ENCODE measurements at places on chromosomes 1 and 21.

DNA sequence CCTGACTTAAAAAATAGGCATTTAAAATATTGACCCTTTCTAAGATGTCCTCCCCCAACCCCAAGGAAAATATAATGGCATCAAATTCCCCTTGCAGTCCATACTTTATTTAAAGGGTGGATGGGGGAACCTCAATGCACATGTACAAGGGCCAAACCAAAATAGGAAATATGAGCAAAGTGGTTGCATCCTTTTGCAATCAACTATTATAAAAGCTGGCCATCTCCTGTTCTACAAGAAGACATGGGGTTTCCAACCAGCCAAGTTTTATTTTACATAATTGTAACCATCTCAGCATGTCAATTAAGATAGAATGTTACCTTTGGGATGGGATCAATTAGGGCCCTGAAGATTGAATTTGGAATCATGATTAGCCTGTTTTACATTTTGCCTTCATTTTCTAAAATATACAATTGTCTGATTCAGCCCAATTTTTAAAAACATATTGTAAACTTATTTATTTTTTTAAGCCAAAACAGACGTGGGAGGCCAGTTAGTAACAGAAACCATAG, 146.7 kb upstream of the NFIA start:
- DNase-seq = no peak

- DNase-seq = peak; percentile 30
Measured at GRCh38 chr1:224615861-224616755, at the start of gene CNIH3. TSS of gene CNIH3 (plus strand) at chr1:224616317. CDS start at chr1:224617175, 858 bp downstream.

GRCh38 chr1:117630423-117630998, 24.7 kb downstream of the TENT5C start:
- no peak for DNase-seq

GRCh38 chr1:158445376-158445775, 16.3 kb upstream of the OR10K1 start:
- DNase-seq = no peak

DNA sequence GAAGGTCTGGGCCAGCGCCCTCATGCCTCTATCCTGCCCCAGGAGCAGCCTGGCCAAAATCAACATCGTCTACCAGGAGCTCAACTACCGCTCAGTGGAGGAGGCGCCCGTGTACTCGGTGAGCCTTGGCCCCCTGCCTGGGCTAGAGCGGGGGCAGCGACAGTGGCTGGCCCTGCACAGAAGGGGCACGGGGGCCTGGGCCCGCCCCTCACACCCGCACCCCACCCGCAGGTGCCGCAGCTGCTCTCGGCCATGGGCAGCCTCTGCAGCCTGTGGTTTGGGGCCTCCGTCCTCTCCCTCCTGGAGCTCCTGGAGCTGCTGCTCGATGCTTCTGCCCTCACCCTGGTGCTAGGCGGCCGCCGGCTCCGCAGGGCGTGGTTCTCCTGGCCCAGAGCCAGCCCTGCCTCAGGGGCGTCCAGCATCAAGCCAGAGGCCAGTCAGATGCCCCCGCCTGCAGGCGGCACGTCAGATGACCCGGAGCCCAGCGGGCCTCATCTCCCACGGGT, 10.8 kb downstream of the SCNN1D start:
- peak; percentile 9 for DNase-seq

DNA sequence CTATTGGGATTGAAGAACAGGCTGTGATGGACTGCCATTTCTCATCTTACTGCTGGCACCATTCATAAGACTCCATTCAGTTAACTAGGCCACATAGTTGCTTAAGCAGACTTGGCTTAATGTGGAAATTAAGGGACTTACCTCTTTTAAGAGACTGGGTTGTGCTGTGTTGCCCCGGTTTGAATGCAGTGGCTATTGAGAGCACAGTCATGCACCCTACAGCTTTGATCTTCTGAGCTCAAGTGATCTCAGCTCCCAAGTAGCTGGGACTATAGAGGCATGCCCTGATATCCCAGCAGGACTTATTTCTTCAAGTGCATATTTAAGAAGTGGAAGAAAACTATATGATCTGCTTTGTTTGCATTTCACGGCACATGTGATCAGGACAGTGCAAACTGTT, 181.1 kb downstream of the RASAL2 start:
- DNase-seq = no peak

DNA sequence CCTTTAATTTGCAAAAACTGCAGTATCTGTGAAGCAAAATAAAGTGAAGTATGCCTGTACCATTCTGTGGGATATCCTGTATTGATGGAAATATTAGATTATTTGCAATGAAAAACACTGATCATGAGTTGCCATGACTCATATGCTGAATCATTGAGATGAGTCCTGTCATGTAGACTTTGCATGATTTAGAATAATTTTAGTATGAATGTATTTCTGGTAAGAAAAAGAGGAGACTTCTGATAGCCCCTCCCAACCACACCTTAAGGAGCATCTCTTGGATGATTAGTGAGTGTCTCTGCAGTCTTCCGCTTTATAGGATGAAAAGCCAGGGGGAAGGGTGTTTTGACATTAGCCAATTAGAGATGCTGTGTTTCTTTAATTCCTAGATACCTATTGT, 55.2 kb upstream of the PTGS2 start:
- no peak for DNase-seq

DNA sequence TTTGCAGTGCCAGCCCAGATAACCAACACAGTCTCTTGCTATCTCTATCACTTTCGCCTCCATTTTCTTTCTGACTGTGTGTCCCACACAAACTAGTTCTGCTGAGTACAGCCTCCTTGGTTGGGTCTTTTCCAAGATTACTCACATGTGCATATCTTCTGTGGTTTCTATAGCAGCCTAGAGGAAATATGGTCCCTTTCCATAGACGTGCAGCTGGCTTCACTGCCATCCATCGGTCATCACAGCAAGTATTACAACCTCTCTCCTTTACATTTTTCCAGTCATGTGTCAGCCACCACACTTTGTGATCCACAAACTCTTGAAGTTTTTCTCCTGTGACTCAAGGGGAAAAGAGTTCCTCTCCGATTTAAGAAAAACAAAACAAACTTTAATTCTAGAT, 893.4 kb upstream of the ADGRL4 start:
- no peak for DNase-seq

DNA sequence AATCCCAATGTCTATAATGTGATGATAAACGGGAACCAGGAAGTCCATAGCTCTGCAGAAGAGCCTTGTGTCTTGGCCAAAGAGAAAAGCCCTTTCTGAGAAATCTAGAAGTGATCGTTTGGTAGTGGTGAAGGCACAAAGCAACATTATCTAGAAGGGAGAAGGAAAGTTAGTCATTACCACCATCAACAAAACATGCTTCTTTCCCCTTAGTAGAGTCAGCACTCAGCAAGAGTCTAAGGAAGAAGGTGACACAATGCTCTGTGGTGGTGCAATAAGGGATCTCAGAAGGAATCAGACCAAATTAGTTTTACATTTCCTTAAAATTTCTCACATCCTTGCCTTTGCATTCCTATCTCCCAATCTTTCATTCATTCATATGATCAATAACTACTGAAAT, 134.4 kb upstream of the PRDX6 start:
- no peak for DNase-seq

DNA sequence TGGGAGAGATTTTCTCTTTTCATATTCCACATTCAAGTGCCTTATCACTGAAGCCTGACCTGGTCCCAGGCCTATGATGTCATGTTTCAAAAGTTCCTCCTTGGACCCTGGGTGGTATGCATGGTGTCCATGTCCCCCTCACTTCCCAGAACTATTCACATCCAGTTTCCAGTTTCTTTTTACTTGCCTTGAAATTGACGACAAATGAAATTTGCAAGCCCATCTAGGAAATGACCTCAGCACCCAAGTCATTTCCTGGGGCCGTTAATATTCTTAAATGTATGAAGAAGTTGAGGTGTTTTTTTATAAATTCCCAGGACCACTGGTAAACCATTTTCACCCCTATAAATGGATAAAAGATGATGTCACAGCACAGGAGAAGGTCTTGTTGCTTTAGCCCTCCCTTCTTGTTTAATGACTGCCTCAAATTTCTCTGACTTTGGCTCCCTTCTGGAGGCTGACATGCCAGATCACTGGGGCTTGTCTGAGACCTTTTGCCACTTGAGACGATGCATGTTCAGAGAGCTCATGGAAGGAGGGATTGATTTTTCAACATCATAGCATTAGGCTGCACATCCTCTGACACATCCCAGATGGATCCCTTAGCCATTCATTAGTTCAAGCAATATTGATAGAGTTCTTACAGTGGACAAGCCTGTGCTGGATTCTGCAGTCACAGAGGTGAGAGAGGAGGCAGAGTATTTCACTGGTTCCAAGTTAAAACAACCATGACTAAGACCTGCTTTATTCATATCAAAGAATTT, 221.3 kb downstream of the PLPP3 start:
- DNase-seq = no peak

DNA sequence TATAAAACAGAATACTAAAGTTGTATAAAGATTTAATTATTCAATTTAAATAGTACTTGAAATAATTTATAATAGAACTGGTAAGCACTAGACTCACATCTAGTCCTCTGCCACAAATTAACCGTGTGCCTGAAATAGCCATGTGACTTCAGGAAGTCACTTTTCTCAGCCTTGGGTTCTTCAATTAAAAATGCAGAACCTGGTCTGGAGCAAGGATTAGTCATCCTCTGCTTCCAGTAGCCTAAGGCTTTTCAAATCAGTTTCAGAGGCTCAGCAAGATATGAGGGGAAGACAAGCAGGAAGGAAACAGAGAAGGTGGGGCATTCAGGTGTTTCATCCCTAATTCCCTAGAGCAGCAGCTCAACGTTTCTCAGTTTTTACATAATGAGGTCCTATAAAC, 23.0 kb downstream of the DPH5 start:
- DNase-seq = no peak

DNA sequence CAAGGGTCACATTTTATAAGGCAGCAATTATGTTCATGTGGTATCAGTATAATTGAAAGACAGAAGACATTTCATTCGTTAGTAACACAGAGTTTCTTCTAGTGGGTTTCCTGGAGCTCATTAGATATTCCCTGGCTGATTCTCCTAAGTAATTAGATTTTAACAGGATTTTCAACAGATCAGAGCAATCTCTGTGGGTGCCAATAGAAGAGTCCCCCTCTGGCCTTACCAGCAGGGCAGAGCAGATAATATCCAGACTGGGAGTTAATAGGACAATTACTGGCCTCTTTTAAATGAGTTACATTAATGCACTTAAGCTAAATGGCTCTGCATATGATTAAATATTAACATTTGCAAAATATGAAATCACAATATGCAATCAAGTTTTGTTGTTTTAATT, 74.2 kb upstream of the FOXD3 start:
- no peak for DNase-seq

- DNase-seq = peak; percentile 32
Measured at GRCh38 chr1:152185544-152186391, 26.7 kb upstream of the RPTN start.

DNA sequence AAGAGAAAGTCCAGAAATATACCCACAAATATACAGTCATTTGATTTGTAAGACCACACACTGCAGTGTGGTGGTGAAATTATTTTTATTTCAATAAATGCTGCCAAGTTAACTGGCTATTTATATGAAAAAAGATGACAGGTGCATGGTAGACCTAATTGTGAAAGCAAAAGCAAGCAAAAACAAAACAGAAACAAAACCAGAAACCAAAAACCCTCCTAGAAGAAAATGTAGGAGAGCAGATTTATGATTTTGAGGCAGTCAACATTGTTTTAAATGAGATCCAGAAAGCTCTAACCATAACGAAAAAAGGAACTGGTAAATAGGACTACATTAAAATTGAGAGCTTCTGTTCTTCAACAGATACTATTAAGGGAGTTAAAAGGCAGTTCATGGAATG, 303.6 kb downstream of the PRDM2 start:
- no peak for DNase-seq

Measured in NCI-H2081 (cell line).